ENCODE measurements at places on chromosomes 12 and 14. TPM values are rescaled to one million over a fixed set of nuclear protein-coding genes. Genes with fewer than 3 reads are reported as not detected.

- DNase-seq: no peak
These were observed 199.5 kb downstream of the ANO6 start for GRCh38 chr12:45415393-45415817.

DNA sequence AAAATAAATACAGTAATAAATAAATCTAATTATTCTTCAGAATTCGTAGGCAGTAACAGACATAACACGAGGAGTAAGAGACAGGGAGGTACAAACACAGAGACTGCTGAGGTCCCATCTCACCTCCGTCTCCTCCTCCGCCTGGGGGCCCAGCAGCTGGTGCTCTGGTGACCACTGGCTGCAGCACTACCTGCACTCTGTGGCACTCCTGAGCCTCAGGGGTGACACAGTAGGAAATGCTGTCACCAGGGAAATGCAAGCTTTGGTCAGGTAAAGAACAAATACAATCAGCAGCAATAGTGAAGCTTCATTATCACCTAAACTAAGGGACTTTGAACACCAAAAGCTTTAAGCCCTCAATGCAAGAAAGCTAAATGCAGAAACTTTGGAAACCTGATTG is 19.6 kb downstream of the GSTZ1 start:
- no peak for DNase-seq

DNA sequence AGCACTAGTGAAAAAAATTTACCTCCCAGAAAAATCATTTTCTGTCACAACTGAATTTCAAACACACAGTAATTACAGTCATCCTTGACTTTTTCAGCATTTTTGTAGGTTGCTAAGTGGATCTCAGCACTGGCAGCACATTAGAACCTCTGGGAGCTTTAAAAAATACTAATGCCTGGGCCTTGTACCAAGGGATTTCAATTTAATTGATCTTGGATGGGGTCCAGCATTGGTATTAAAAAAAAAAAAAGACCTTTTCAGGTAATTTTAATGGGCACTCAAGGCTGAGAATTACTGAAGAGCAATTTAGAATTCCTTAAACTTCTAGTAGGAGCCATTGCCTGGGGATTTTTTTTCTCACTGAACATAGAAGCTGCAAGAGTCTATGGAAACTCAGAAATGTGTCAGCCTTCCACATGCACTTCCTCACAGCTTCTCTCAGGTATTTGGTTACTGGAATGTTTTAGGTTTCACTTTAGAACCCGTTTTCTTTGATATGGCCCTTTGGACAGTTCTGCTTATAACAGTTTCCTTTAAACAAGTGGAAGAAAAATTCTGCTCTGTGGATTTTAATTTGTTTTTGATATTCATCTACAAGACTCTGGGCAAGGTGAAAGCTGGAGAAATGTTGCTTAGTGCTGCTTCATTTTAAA is 88.5 kb upstream of the DACT1 start:
- no peak for DNase-seq

GRCh38 chr12:82758749-82759330 is 72.1 kb downstream of the TMTC2 start:
- no peak for DNase-seq

DNA sequence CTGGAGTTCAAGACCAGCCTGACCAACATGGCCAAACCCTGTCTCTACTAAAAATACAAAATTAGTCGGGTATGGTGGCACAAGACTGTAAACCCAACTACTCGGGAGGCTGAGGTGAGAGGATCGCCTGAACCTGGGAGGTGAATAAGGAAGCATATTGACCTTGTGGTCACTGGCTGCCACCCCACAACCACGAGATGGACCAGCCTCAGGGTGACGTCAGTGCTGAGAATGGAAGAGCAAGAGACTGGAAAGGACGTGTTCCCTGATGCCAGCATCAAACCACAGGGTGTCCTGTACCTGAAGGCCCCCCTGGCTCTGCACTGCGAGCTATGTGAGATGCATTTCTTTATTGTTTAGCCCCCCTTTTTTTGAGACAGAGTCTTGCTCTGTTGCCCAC is 45.9 kb upstream of the BDKRB2 start:
- DNase-seq: no peak

DNA sequence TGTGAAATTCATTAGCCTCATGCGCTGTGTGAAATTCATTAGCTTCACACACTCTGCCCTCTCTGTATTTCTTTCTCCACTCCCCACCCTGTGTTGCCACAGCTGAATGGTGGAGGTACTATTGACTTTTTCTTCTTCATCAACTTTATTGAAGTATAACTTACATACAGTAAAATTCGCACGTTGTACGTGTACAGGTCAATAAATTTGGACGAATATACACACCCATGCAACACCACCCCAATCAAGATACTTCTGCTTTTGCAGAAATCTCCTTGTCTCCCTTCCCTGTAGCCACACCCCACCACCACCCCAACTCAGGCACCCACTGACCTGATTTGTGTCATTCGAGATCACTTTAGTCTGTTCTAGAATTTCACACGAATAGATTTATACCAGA is 51.8 kb downstream of the FBXL14 start:
- no peak for DNase-seq

DNA sequence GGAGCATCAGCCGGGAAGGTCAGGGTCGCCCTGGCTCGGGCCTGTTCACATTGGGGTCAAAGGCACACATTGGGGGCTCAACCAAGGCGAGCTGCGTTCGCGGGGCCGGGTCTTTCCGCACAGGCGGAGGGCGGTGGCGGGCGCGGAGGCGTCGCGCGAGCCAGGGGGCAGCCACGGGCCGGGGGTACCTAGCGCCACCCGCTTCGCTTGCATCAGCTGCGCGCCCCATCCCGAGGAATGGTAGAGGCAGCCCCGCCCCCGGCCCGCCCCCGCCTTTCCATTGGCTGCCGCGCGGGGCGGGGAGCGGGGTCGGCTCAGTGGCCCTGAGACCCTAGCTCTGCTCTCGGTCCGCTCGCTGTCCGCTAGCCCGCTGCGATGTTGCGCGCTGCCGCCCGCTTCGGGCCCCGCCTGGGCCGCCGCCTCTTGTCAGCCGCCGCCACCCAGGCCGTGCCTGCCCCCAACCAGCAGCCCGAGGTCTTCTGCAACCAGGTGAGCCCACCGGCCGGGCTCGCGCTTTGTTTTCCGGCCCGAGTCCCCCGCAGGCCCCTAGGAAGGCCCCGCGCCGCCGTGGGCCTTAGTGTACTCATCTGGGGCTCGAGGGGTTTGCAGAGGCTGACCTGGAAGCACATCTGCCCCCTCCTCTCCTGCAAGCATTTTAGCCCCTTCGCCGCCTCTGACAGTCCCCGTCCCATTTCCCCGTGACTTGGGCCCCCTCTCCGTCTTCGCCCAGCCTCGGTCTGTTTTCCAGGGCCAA is at the start of gene ALDH2:
Gene ALDH2, plus strand, starts transcription at position 326 of the 754 bp plus-strand sequence. Its CDS starts 50 bp downstream, at position 376.
- peak; percentile 100 for DNase-seq

DNA sequence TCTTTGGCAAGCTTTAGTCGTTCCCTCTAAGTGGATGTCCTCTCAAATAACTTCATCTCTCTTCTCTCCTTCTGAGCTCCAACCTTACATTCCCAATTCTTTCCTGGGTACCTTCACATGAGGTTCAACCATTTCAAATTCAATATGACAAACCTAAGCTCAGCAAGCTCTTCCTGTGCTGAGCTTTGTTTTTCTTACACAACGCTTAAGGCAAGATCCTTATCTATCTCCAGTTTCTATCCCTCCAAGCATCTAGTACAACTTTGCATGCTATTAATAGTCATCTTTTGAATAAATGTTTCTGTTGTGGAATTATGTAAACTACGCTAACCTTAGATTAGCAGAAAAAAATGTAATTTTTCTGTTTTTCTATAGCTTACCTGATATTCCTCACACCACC is 63.7 kb upstream of the IFNG-AS1 start:
- DNase-seq: no peak

DNA sequence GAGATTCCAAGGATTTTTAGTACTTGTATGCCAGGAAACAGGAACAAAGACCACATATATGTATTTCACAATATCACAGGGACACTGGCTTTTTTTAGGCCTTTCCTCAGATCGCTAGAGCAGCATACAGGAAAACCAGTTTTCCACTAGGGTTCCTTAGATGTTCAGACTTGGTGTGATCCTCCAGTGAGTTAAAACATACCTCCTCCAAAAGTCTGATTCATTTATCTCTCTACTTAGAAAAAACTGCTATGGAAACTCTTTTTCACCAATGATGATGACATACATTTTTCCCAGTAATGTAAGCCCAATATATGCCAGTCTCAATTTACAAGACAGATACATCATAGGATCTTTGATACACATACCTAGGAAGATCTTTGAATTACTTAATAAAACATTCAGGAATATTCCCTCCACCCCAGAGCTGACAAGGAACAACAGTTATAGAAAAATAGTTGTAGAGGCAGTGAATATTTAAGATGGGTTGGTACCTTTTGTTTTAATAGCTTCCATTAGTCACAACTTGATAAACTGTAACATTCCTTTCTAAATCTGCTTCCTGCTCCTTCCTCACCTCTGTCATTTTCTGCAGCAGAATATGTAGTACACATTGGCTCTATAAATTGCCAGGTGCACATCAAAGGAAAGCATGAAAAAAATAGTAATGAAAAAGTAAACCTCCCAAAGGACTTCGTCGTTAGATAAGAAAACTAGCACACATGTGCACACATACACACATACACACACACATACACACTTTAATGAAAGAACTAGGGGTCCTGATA is 27.5 kb downstream of the BCAT1 start:
- no peak for DNase-seq

GRCh38 chr12:104942075-104942474 is 16.0 kb downstream of the SLC41A2 start:
- no peak for DNase-seq

DNA sequence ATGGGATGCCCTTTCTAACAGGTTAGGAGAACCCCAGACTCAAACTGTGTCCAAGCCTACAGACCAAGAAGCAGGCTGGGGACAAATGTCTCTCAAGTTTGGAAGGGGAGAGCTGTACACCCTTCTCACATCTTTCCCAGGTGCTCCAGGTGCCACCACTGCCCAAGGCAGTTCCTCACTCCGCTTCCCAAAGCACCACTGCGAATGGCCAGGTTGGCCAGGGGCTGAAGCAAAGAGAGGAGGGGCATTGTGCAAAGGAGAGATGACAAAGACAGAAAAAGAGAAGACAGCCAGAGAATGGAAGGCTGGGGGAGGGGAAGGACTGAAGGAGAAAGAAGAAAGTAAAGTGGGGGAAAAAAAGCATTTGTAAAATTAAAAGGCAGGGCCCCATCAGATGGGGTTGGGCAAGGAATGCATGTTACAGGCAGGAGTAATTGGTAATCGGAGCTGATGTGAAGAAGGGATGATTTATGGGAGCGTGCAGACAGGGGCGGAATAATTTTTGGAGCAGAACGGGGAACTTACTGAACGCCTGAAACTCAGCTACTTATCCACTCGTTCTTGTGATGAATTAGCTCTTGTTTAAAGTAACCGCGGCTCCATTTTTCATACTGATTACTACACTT is 165.8 kb downstream of the ESRRB start:
- DNase-seq: no peak

DNA sequence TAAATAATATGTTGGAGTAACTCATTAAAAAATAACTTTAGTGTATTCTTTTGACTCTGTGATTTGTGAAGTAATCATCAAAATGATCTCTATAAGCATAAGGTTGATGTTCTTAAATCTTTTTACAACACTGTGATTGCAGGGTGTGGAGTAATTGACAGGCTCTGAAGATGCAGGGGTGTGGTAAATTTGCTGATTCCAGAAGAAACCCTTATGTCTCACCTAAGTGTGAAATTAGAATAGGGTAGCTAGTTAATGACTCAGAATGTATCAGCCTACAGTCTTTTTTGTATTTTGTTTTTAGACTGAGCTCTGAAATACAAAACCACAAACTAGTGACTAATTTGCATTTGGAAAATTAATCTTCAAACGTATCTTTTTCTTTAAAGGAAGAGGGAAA is 5.9 kb downstream of the PRPF39 start:
- DNase-seq: no peak

DNA sequence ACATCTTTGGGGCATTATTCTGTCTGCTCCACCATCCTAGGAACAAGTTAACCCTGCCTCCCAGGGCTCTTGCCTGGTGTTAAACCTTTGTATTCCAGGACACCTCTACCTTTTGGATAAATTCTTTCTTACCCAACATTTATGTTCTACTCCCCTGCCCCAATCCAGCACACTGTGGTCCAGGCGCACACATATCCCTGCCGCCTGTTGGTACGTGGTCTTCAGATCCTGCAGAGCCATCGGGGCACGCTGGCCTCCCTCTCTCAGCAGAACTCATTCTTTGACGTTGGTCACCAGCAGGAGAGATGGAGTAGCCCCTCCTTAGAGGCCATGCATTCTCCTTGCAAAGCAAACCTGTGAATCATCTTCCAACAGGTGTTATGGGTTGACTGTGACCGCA is 5.1 kb upstream of the TMEM179 start:
- no peak for DNase-seq

- DNase-seq: peak; percentile 12
These were observed 179.6 kb upstream of the DIO2 start for GRCh38 chr14:80390906-80391305.

GRCh38 chr14:95025218-95025617 is 132.1 kb downstream of the DICER1 start:
- DNase-seq: no peak

DNA sequence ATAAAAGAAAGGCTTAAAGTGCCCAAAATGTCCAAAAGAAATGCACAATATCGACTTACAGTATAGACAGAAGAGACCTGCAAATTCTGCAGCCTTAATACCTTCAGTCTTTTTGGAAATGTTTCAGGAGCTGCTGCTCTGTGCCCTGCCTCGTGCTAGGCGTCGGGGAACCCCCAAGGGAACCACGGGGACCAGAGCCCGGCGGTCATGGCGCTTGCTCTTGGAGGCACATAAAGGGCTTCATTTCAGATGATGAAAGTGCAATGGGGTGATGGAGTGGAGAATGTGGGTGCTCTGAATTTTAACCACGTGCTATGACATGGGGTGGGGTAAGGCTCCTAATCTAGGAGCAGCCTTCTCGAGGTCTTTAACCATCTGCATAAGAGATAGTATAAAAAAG is 14.8 kb upstream of the AACS start:
- DNase-seq: no peak

GRCh38 chr12:4261655-4262054 is 11.9 kb upstream of the CCND2 start:
- no peak for DNase-seq

DNA sequence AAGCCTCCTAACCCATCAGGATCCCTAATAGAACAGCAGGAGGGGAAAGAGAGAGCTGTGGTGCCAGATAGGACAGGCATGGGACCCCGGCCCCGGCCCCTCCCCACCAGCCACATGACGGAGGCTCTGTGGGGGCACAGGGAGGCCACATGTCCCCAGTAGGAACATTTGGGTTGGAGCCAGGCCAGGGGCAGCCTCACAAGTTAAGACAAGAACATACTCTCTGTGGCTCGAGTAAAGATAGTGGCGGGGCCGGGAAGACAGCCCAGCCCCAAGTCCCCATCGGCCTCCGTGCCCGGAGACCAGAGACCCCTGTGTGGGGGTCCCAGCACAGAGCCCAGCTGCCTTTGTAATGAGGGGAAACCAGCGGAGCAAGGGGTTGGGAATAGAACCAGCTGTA is 78.6 kb upstream of the GALNT9 start:
- DNase-seq: no peak

GRCh38 chr14:104307627-104308401 is 169.4 kb downstream of the KIF26A start:
- no peak for DNase-seq

GRCh38 chr14:99630202-99630601 is 14.7 kb upstream of the HHIPL1 start:
- DNase-seq: peak; percentile 70

HOXC12 gene
- not detected for total RNA-seq

DAD1 gene
- total RNA-seq: 218 TPM

PLBD1 gene
- total RNA-seq: 42.1 TPM

RNU4-1 gene
- total RNA-seq: under 0.01 TPM

COL2A1 gene
- total RNA-seq: 4.6 TPM

ACSM4 gene
- 1.9 TPM for total RNA-seq

MYG1 gene
- total RNA-seq: 74.2 TPM
